ENCODE measurements at places on chromosomes 16 and 17.
A peak's percentile ranks its signal among the peaks of the same experiment; 100 is the strongest.

- no peak for DNase-seq
These were observed 75.4 kb downstream of the ARHGAP17 start for GRCh38 chr16:24939738-24940137.

GRCh38 chr16:89599451-89599858 is 14.0 kb upstream of the DPEP1 start:
- no peak for DNase-seq

GRCh38 chr16:7509963-7510601 is 177.4 kb downstream of the RBFOX1 start:
- DNase-seq, result peak; percentile 67

DNA sequence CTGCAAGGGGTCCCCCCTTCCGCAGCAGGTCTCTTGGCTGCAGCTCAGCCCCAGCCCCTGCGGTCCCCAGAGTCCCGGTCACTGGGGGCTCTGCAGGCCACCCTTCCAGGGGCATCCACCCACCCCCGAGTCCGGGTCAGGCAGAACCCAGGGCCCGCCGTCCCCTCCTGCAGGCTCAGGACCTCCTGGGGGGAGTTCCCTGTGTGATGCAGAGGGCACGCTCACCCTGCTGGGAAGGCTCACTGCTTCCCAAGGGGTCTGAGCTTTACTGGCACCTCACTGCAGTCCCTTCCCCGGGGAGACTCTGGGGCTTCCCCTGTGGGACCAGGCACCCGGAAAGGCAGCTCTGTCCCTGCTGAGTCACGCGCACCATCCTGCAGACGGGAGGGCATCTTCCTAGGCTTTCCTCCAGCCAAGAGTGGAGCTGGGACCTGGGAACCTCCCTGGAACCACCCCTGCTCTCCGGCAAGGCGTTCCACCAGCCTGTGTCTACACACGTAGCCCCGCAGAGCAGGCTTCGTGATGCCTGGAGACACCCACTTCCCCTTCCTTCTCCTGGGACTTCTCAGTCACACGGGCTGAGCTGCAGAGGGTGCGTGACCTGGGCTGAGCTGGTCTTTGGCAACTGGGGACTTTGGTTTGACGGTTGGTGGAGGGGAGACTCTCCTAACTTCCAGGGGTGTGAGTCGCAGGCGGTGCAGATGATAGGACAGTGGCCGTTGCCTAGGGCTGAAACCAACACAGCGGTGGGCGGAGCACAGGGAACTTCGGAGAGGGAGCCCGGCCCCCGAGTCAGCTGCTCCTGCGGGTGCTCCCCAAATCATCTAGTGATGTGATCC is 23.4 kb downstream of the SLC25A10 start:
- no peak for DNase-seq

GRCh38 chr16:83513008-83513755 is 294.6 kb upstream of the HSBP1 start:
- no peak for DNase-seq

DNA sequence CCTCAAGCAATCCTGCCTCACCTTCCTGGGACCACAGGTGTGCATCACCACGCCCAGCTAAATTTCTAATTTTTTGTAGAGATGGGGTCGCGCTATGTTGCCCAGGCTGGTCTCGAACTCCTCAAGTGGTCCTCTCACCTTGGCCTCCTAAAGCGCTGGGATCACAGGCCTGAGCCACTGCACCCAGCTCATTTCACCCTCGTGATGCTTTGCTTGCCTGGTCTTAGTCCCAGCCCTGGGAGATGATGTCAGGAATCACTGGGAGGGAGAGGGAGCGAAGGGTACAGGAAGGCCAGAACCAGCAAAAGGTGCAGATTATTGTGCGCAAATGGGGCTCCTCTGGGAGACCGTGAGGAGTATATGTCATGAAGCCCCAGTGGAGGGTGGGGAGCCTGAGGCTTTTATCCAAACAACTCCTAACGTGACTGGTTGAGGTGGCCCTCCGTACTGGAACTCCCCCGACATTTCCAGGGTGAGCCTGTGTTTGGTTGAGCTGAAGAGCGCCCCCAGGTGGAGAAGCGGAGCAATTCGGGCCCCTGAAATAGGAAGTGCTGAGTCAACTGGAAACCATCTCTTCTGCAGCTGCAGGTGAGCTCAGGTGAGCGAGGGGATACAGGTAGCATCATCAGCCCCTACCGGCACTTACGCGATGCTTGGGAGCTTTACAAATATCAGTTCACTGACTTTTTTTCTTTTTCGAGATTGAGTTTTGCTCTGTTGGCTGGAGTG is 41.2 kb upstream of the HAPSTR1 start:
- no peak for DNase-seq

Measured in head of caudate nucleus (tissue), 42 donors.